Foreskin keratinocyte (primary cell): ENCODE measurements at places on chromosomes 1 and 21. TPM values are rescaled to one million over a fixed set of nuclear protein-coding genes. Genes with fewer than 3 reads are reported as not detected.

Gene KPRP
- 0.46 and 0.78 TPM in 2 replicates for total RNA-seq

Gene FCRL5
- not detected in 2 replicates for total RNA-seq

Gene KRTAP19-7
- not detected in 2 replicates for total RNA-seq

Gene ACOT7
- total RNA-seq, result 138 and 139 TPM in 2 replicates

Gene SHC1
- total RNA-seq, result 187 and 211 TPM in 2 replicates

Gene SLAMF6
- total RNA-seq, result not detected in 2 replicates

Gene SPATA1
- 0.51 and 0.56 TPM in 2 replicates for total RNA-seq

Gene OR2L13
- total RNA-seq, result not detected in 2 replicates

Gene KCNK2
- total RNA-seq, result 0.28 and 0.31 TPM in 2 replicates

Gene NGF
- 0.20 and 2.2 TPM in 2 replicates for total RNA-seq

Gene LCE2B
- 0.21 and 0.58 TPM in 2 replicates for total RNA-seq

Gene SLC45A1
- total RNA-seq, result 0.42 and 0.61 TPM in 2 replicates

Gene AIRE
- total RNA-seq, result not detected in 2 replicates

Gene CELA3B
- total RNA-seq, result not detected in 2 replicates

Gene CLEC20A
- not detected in 2 replicates for total RNA-seq

Gene ICOSLG
- 1.3 and 2.0 TPM in 2 replicates for total RNA-seq

Gene LINGO4
- not detected in 2 replicates for total RNA-seq

Gene ADPRS
- total RNA-seq, result 40.7 and 43.6 TPM in 2 replicates

Gene E2F2
- total RNA-seq, result 0.95 and 1.2 TPM in 2 replicates

Gene CSTB
- total RNA-seq, result 49.5 and 63.0 TPM in 2 replicates
